ENCODE measurements at places on chromosomes 7 and 10. TPM values are rescaled to one million over a fixed set of nuclear protein-coding genes. Genes with fewer than 3 reads are reported as not detected.

The SUN3 gene
- total RNA-seq: not detected

The NME8 gene
- 0.51 TPM for total RNA-seq

The HPSE2 gene
- total RNA-seq: not detected

The CCDC146 gene
- 1.2 TPM for total RNA-seq

The DPYSL4 gene
- 0.16 TPM for total RNA-seq

The SFTPA1 gene
- 3.7 TPM for total RNA-seq

The TCERG1L gene
- total RNA-seq: not detected

The STX1A gene
- 3.9 TPM for total RNA-seq

The EEPD1 gene
- 1.0 TPM for total RNA-seq

The TMEM176A gene
- total RNA-seq: not detected

The GARIN1A gene
- 0.21 TPM for total RNA-seq

The CYP26A1 gene
- total RNA-seq: not detected

The ODAD2 gene
- not detected for total RNA-seq

The ZNF503 gene
- 0.85 TPM for total RNA-seq

The PCDH15 gene
- 0.05 TPM for total RNA-seq

The SYNPO2L gene
- 2.3 TPM for total RNA-seq

The HMX3 gene
- 60.5 TPM for total RNA-seq

The PSD gene
- total RNA-seq: 0.56 TPM

The MYOF gene
- 0.44 TPM for total RNA-seq

The TPST1 gene
- total RNA-seq: 6.4 TPM

The PTPRN2 gene
- not detected for total RNA-seq

The FKBP14 gene
- 3.0 TPM for total RNA-seq

The WNT8B gene
- not detected for total RNA-seq

The ATP6V0E2 gene
- total RNA-seq: 33.2 TPM

The ATP6V1F gene
- total RNA-seq: 155 TPM

The RHEB gene
- total RNA-seq: 38.7 TPM

The ZNF804B gene
- total RNA-seq: not detected

The AGBL3 gene
- total RNA-seq: 2.3 TPM

The TMEM213 gene
- total RNA-seq: not detected

The AKR1C3 gene
- total RNA-seq: not detected

The ZNF277 gene
- 20.5 TPM for total RNA-seq

The VWA2 gene
- total RNA-seq: not detected

The PKD1L1 gene
- 0.05 TPM for total RNA-seq

The AMPH gene
- not detected for total RNA-seq

The EPHB4 gene
- 0.82 TPM for total RNA-seq

The HNRNPA2B1 gene
- total RNA-seq: 699 TPM

The GBX1 gene
- not detected for total RNA-seq

The KDM7A gene
- total RNA-seq: 0.95 TPM

The TYW1 gene
- total RNA-seq: 18.9 TPM

The NKX2-3 gene
- total RNA-seq: not detected

The PLAU gene
- 15.2 TPM for total RNA-seq

The CLDN3 gene
- total RNA-seq: not detected

The EVX1 gene
- not detected for total RNA-seq

The CTAGE8 gene
- total RNA-seq: 0.67 TPM

The CPVL gene
- not detected for total RNA-seq

The UPK3BL2 gene
- total RNA-seq: 16.2 TPM

The TSPAN33 gene
- total RNA-seq: 113 TPM

The OR9A2 gene
- not detected for total RNA-seq

The NOS3 gene
- total RNA-seq: 0.32 TPM

The MMD2 gene
- total RNA-seq: not detected

The OPN4 gene
- total RNA-seq: not detected

Measured in GM12878 (cell line).